Lung (tissue), 17 donors: ENCODE measurements at places on chromosomes 13 and 19. TPM values are rescaled to one million over a fixed set of nuclear protein-coding genes. Genes with fewer than 3 reads are reported as not detected.
A peak's percentile ranks its signal among the peaks of the same experiment; 100 is the strongest.

CYP2F1 gene
- 2.9 TPM for polyA plus RNA-seq

- H3K4me3 ChIP-seq, result no peak overlapping the region
- peaks cover 23% of the 10 kb centered on the region for H3K4me1 ChIP-seq
- peak; percentile 27 for DNase-seq
- peak overlapping the region; percentile 86 for H3K27ac ChIP-seq
- H3K27me3 ChIP-seq, result no peaks in the 10 kb centered on the region
These were observed 157.5 kb downstream of the RGCC start for GRCh38 chr13:41614671-41615527.

- no peak overlapping the region for H3K27ac ChIP-seq
- no peak for DNase-seq
- H3K36me3 ChIP-seq, result no peaks in the 10 kb centered on the region
These were observed 20.3 kb upstream of the RNASEH2B start for GRCh38 chr13:50889317-50889716.

DNA sequence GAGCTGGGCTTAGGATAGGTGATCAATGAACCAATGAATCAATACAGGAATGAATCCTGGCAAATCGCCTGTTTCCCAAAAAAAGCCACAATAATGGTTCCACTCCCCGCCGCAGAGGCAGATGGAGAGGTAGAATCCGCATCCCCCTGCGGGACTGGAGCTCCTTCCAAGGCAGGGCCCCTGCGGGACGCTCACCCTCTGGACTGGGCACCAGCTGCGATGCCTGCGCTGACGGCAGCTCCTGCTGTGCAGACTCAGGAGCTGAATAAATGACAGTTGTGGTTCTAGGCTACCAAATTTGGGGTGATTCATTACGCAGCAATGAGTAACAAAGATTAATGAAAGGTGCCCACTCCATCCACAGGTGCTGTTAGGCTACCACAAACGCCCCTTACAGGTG lies 8.8 kb upstream of the CDC34 start:
- H3K36me3 ChIP-seq, result no peaks in the 10 kb centered on the region
- DNase-seq, result no peak
- H3K4me1 ChIP-seq, result peaks cover 4% of the 10 kb centered on the region
- no peak overlapping the region for H3K4me3 ChIP-seq

- no peak for DNase-seq
- H3K4me3 ChIP-seq, result no peak overlapping the region
- H3K4me1 ChIP-seq, result no peaks in the 10 kb centered on the region
These were observed 144.1 kb downstream of the PRR20E start for GRCh38 chr13:57311009-57311586.

DNA sequence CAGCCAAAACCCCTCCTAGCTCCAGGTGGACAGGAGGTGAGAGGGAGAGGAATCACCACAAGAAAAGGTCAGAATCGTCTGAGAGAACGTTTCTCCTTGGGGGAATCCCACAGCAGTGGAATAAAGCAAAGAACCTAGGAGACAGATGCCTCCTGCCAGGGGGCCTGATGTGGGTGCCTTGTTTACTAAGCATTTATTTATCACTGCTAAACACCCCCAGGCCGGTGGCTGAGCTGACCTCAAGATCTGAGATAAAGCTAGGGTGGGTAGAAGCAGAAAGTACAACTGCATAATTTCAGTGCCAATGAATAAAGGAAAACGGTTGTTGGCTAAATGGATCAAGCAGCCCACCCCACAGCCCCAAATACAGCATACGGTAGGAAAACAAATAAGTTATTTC lies 33.9 kb upstream of the ATP11A start:
- DNase-seq, result no peak
- H3K27me3 ChIP-seq, result no peaks in the 10 kb centered on the region
- H3K36me3 ChIP-seq, result no peaks in the 10 kb centered on the region
- no peaks in the 10 kb centered on the region for H3K4me1 ChIP-seq
- H3K27ac ChIP-seq, result no peak overlapping the region
- no peak overlapping the region for H3K4me3 ChIP-seq
